ENCODE measurements at places on chromosomes 6 and 20. TPM values are rescaled to one million over a fixed set of nuclear protein-coding genes. Genes with fewer than 3 reads are reported as not detected.

GRCh38 chr6:34714663-34715062 lies 18.1 kb upstream of the ILRUN start:
- H3K4me1 ChIP-seq: peaks cover 27% of the 10 kb centered on the region
- H3K27ac ChIP-seq: no peak overlapping the region
- no peaks in the 10 kb centered on the region for H3K27me3 ChIP-seq
- no peak overlapping the region for H3K4me3 ChIP-seq
- DNase-seq: no peak

CD93 gene
- 0.07 TPM for total RNA-seq

PANK2 gene
- 54.5 TPM for total RNA-seq

BIRC7 gene
- 0.58 TPM for total RNA-seq

DNA sequence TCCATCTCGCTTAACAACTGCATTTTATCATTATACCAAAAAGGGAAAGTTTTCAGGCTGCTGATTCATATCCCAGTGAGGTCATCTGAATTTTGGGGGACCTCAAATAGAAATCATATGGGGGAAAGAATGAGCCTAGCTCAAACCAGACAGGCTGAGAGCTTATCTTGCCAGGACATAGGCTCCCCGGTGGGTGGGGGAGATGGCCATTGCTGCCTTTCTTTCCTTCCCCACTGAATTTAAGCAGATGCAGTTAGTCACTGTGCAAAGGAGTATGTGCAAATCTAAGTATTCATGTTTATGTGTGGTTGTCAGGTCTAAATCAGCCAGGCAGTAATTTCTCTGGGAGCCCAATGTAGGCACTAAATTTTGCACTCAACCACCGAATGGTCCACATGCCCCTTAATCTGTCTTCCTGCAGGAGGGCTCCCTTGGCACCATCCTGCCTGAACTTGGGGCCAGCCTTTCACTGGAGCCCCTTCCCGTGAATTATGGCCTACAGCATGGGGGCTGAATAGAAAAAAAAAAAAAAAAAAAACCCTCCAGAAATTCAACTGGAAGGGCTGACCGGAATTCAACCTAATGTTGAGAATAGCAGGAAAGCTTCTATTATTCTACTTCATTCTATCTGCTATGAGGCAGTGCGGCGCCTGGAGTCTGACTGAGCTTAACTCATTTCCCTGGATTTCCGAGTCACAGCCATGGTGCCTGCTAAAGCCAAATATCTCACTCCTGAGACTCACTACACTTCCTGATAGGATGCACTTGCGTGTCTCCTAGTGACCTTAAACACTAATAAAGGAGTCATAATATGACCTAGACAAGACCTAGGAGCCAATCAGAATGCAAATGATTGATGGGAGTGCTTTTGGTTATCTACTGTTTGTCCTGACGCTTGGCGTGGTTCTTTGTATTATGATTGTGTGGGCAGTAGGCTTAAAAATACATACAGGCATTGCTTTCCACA lies 161.5 kb upstream of the HEY2 start:
- no peak for DNase-seq
- no peak overlapping the region for H3K4me3 ChIP-seq
- H3K4me1 ChIP-seq: peaks cover 24% of the 10 kb centered on the region
- no peaks in the 10 kb centered on the region for H3K27me3 ChIP-seq

All from PC-9 (cell line).